Umbilical cord (tissue), 2 donors: ENCODE measurements at places on chromosomes 6 and 20.
A peak's percentile ranks its signal among the peaks of the same experiment; 100 is the strongest.

- DNase-seq, result peak; percentile 63
These were observed 1.5 kb upstream of the SLC26A8 start for GRCh38 chr6:36025932-36026327.

DNA sequence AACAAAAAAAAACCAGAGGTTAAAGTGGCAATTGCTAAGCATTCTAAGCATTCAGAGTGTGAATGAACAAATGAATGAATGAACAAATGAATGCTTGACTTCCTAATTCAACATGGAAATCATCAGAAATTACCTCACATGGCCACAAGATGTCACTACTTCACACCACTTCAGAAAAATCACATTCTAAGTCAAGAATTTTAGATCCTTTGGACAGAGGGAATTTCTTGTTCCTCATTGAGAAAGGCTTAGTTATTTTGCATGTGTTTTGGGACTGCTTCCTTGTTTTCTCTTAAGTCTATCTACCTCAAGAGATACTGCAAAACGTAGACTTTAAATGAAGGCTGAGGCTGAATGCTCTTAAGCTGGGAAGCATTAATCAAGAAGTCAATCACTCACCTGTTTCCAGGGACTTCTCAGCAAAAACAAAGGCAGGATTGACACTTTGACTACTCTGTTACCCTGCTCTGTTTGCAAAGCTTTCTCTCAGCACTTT, 120.2 kb downstream of the MBOAT1 start:
- peak; percentile 55 for DNase-seq

DNA sequence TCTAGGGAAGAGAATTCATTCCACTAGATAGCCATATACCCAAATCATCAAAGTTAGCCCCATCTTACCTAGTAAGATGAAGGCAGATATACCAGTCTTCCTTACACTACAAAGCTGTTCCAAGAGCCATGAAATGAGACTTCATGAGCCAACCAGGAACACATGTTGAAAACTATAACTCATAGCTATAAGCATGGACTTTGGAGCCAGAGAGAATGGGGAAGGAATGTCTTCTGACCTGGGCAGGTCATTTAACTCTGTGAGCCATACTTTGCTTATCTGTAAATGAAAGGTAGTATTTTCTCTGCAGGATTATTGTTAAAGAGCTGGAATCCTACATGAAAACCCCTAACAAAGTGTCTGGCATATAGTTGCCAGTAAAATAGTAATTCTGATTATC, 27.3 kb downstream of the ADGRF5 start:
- no peak for DNase-seq

DNA sequence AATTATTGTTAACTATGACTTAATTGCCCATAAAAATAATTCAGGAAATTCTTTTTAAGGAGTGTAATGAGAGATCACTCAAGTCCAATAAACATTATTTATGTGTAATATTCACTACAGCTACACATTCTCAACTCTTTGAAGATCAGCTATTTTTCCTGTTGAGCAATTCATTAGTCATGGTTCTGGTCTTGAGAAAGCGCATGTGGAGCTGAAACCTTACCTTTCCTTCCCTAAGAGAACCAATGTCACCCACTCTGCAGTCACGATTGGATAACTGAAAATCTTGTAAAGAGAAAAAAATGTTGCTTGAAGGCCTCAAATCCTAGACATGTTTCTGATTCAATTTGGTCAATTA, 736.9 kb upstream of the MARCKS start:
- peak; percentile 65 for DNase-seq

GRCh38 chr6:18279422-18279821, 15.1 kb upstream of the DEK start:
- no peak for DNase-seq
